ENCODE measurements at places on chromosomes 12 and 14. TPM values are rescaled to one million over a fixed set of nuclear protein-coding genes. Genes with fewer than 3 reads are reported as not detected.

- DNase-seq, result no peak
Measured at GRCh38 chr12:103966736-103967135, 1.1 kb downstream of the TDG start.

DNA sequence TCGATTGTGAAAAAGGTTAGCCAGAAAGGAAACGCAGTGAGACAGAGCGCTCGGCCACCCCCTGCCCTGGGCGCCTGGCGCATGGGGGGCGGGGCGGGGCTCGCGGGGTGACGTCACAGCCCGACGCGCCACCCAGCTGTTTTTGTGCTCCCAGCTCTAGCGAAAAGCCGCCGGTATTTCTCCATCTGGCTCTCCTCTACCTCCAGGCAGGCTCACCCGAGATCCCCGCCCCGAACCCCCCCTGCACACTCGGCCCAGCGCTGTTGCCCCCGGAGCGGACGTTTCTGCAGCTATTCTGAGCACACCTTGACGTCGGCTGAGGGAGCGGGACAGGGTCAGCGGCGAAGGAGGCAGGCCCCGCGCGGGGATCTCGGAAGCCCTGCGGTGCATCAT is at the start of gene GABARAPL1:
GABARAPL1 (plus strand) TSS at position 139 of the 393 bp plus-strand sequence; CDS start at position 392, 253 bp downstream.
- DNase-seq, result peak; percentile 90

Gene ESRRB
- 9.7 TPM for total RNA-seq

DNA sequence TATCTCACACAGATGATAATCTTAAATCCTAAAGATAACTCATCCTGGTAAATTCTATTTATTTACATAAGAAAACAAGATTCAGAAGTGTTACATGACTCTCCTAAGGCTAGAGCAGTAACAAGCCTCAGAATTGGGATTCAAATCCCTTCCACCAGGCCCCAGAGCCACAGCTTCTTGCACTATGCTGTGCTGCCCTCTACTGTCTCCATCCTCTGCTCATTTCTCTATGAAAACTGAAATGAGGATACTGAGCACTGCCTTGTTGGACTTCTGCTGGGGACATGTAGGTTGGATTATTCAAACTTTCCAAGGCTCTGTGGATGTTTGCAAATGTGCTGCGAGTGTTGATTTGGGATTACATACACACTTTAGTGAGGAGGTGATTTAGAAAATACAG is 23.5 kb upstream of the C12orf50 start:
- DNase-seq, result no peak

GRCh38 chr12:59234391-59234790 is 314.1 kb upstream of the LRIG3 start:
- no peak for DNase-seq

DNA sequence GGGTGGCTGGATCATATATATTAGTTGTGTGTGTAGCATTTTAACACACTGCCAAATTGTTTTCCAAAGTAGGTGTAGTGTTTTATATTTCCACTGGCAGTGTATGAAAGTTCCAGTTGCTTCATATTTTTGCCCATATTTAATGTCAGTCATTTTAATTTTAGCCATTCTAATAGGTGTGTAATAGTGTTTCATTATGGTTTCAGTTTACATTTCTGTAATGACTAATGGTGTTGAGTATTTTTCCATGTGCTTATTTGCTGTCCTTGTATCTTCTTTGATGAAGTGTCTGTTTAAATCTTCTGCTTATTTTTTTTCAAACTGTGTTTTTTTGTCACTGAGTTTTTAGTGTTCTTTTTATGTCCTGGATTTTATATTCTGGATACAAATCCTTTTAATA is 8.7 kb downstream of the TBC1D15 start:
- no peak for DNase-seq

DNA sequence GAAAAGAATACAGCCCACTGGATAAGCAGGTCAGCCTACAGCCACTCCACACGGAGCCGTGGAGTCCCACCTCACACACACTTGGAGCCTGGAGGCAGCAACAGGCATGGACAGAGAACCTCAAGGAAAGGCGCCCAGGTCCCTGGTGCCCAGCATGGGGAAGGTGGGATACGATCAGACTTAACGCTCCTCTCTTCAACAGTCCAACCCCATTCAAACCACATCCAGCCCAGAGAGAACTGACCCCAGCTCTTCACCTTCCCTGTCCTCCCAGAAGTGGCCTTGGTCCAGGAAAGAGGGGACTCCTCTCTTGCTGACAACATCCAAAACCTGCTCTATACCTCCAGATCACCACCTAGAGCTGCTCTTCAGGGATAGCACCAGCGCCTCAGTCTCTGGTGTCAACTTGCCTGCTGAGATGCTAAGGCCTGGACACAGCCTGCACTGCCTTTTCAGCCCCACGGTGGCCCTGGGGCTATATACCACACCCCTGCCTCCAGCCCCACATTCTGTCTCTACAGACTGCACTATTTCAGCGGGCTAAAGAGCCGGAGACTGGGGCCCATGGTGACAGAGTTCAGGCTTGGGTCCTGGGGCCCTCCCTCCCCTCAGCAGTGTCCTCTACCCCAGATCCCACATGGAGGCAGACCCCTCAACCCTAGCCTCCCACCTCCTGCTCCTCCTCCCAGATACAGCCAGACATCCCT is 7.0 kb downstream of the ADCY6 start:
- no peak for DNase-seq

DNA sequence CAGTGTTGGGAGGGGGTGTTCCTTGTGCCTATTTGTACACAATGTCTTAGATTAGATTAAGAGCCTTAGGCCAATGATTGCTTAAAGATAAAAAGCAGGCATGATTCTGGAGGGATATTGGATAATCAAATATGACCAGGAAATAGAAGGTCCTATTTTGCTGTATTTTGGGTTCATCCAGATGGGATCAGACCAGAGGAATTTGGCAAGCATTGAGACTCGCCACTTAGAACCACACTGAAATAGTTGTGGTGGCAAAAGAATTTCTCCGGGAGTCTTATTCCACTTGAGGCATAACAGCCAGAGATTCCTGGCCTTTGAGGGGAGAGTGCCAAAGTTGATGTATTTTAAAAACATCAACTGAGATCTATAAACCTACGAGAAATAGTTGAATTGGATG is 327.2 kb downstream of the RAD51B start:
- DNase-seq, result no peak

Gene MORN3
- not detected for total RNA-seq

DNA sequence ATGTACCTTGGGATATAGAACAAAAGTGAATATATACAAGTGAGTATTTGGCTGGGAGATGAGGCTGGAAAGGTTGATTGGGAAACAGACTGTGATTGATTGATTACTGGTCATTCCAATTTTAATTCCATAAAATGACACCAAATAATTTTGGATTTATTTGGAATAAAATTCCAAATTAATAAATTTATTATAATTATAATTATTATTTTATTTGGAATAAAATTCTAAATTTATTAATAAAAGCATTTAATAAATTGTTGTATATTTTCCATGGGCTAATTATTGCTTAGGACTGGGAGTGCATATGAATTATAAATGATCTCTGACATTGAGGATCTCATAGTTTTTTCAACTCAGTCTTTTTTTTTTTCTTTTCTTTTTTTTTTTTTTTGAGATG is 51.7 kb downstream of the KANSL2 start:
- DNase-seq, result no peak

- DNase-seq, result no peak
Measured at GRCh38 chr12:127745469-127746212, 521.3 kb upstream of the TMEM132C start.

DNA sequence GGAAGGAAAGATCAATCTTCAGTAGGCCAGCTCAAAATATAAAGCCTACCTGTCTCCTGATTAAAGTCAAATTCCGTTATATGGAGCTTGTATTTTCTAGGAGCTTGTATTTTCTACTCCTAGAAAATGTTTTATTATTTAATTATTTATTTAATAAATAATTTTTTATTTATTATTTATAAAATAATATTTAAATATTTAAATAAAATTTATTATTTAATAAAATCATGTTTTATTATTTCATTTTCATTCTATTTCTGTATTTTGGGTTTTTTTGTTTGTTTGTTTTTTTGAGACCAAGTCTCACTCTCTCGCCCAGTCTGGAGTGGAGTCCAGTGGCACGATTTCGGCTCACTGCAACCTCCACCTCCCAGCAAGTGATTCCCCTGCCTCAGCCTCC is 9.7 kb downstream of the OR6C75 start:
- DNase-seq, result no peak

DNA sequence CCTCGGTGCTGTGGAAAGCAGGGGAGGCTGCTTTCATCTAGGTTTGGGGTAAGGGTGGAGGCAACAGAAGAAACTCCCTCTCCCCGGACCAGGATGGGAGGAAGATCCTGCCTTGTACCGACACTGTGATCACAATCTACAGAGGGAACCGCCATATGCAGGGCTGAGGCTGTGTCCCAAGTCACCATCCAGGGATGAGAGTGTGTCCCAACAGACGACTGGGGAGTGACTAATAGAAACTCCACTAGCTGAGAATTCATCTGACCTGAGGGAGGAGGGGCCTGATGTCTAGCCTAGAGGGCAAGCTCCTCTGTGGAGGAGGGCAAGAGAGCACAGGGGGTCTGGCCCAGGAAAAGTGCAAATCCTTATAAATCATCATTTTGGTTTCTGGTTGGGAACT is 172.4 kb downstream of the CALM1 start:
- no peak for DNase-seq

Gene SLC4A8
- total RNA-seq, result 2.6 TPM

Gene ENDOU
- total RNA-seq, result 2.5 TPM

Gene AVPR1A
- 2.4 TPM for total RNA-seq

Gene CABP1
- 2.7 TPM for total RNA-seq

- DNase-seq, result no peak
Measured at GRCh38 chr12:124633365-124634362, 66.3 kb upstream of the NCOR2 start.

Gene ZDHHC22
- not detected for total RNA-seq

- DNase-seq, result no peak
Measured at GRCh38 chr12:6786416-6787094, 2.8 kb upstream of the CD4 start.

Gene NINJ2
- 6.4 TPM for total RNA-seq

Gene GNB3
- total RNA-seq, result 3.0 TPM

- no peak for DNase-seq
Measured at GRCh38 chr14:101926085-101926484, 38.3 kb upstream of the DYNC1H1 start.
